ENCODE measurements at places on chromosomes 6 and 20.

- no peak for DNase-seq
These were observed 10.5 kb downstream of the GPLD1 start for GRCh38 chr6:24478903-24479302.

DNA sequence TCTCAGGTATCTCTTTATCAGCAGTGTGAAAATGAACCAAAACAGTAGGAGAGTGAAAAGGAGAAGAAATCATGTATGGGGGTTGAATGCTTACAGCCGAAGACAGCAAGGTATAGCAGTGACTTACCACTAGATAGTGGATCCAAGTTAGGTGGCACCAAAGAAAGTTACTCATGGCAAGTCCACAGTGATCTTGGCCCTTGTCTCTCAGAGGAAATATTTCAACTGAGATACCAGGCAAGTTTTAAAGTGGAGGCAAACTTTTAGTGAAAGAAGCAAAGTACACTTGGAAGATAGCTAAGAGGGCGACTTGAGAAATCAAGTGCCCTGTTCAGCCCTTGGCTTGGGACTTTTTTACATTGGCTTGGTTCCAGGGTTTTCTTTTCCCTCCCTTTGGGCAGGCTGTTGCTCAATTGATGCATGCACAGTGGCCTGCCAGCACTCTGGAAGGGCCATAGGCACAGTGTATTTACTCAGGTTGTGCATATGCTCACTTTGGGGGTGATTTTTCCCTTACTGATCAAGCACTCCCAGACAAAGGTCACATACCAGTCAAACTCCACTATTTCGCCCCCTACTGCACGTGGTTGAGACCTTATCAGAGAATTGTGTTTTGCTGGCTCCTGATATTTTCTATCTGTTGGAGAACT is 329.5 kb upstream of the KHDRBS2 start:
- no peak for DNase-seq

DNA sequence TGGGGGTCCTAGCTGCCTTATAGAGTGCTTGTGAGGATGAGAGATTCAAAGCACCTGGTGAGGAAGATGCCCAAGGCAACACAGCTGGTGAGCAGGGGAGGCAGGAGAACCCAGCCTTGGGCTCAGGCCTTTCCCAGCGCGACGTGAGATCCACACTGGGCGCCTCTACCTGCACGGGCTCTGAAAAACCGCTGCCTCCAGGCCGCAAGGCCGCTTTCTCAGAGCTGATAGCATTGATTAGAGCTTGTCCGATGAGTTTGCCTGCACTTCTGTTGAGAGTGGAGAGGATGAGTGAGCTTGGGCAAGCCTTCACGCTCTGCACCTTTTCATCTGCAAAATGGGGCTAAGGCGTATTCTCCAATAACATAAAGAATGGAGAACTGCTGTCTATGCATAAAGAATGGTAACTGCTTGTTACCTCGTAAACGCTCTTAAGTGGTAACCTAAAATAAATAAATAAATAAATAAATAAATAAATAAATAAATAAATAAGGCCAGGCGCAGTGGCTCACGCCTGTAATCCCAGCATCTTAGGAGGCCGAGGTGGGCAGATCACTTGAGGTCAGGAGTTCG is 916 bp downstream of the PABPC1L start:
- DNase-seq = no peak

GRCh38 chr6:123715006-123715863 is 78.5 kb upstream of the TRDN start:
- no peak for DNase-seq

DNA sequence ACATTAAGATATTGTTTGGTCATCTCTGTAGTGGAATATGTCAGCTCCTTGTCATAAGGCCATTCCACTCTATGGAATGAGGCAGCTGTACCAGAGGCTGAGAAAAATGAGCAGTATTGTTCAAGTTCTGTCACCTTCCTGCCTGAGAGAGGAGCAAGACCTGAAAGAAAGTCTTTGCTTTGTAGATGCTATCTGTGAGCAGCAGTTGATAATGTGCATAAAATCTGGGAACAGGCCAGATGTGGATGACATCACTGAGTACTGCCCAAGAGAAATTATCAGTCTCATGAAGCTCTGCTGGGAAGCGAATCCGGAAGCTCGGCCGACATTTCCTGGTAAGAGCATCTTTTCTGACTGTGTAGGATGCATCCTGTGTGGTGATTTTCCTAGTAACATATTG is 16.8 kb downstream of the RIPK1 start:
- DNase-seq = no peak

DNA sequence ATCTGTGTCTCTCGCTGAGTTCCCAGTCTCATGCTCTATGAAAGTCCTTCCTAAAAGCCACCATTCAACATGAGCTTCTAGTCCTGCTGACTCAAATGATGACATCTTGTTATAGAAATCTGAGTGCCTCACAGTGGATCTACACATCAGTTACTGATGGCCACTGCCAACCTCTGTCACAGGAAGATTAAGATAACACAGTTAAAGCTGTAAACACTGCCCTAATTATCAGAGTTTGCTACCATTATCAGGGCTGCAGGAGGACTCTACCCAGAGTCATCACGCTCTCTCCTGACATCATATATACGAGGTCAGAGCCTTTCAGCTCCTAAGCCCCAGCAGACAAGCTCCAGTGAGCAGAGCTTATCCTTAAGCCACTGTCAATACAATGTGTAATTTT is 63.2 kb downstream of the HIVEP2 start:
- DNase-seq = no peak

GRCh38 chr20:6744180-6744579 is 23.3 kb upstream of the BMP2 start:
- DNase-seq = no peak

DNA sequence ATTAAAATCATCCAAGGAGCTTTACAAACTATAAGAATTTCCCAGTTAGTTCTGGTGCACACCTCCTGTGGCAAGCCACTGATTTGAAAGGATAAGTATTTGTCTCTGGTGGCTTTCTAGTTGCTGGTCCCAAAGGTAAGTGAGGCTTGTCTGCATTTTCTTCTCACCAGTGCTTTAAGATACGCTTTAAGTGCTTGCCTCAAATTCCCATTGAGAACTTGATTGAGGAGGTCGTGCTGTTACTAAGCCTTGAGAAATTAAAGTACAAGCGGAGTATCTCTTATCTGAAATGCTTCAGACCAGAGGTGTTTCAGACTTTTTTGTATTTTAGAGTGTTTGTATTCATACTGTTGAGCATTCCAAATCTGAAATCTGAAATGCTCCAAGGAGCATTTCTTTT is 29.9 kb upstream of the MYO6 start:
- DNase-seq = no peak

DNA sequence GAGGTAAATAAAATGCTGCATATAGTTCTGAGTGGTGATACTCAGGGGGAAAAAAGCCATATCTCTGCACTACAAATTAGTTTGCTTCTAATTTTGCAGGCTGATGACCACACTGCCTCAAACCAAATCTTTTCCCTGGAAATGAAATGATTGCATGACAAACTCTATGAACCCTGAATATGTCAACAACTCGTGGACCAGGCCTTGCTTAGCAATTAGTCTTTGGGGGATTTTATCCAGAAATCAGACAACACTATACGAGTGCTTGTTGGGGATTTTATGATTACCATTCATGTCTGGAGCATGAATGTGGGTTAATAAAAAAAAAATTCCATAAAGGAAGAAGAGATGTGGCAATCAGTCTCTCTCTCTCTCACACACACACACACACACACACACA is 42.0 kb downstream of the SOBP start:
- no peak for DNase-seq

- DNase-seq = no peak
These were observed 1.1 kb upstream of the JPH2 start for GRCh38 chr20:44187772-44188709.

- DNase-seq = no peak
These were observed 549.8 kb downstream of the PRKN start for GRCh38 chr6:162177746-162178145.

- no peak for DNase-seq
These were observed 808 bp downstream of the ULBP1 start for GRCh38 chr6:149964308-149965193.

- no peak for DNase-seq
These were observed 85.6 kb downstream of the AIG1 start for GRCh38 chr6:143146186-143146851.

- DNase-seq = no peak
These were observed 11.2 kb downstream of the TCFL5 start for GRCh38 chr20:62850333-62850974.

DNA sequence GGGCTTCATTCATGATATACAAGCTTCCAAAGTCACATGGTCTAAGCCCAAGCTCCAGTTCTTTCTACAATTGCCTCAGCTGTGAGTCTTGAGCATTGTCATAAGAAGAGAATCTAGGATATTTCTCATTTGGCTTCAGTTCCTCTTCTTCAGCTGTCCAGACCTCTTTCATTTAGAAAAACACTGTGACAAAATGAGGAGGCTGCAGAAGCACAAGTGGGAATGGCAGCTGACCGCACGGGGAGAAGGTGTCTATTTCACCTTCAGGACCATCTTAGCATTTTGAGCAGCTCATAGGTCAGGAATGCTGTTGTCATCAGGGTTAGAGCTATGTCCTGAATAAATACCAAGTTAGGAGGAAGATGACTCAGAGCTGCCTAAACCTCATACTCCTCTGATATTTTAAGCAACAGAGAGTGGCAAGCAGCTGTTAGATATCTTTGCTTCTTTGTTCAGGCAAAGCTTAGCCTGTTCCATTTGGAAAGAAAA is 390.1 kb upstream of the CITED2 start:
- DNase-seq = peak; percentile 46

GRCh38 chr6:154352898-154353585 is 3.6 kb downstream of the IPCEF1 start:
- no peak for DNase-seq

- DNase-seq = no peak
These were observed 64.8 kb upstream of the SLCO4A1 start for GRCh38 chr20:62577490-62577836.

GRCh38 chr6:159646733-159647132 is 46.3 kb downstream of the SOD2 start:
- no peak for DNase-seq

GRCh38 chr6:24950218-24950941 is 14.6 kb upstream of the RIPOR2 start:
- DNase-seq = no peak

- no peak for DNase-seq
These were observed 1.2 kb downstream of the GATA5 start for GRCh38 chr20:62474604-62475026.

DNA sequence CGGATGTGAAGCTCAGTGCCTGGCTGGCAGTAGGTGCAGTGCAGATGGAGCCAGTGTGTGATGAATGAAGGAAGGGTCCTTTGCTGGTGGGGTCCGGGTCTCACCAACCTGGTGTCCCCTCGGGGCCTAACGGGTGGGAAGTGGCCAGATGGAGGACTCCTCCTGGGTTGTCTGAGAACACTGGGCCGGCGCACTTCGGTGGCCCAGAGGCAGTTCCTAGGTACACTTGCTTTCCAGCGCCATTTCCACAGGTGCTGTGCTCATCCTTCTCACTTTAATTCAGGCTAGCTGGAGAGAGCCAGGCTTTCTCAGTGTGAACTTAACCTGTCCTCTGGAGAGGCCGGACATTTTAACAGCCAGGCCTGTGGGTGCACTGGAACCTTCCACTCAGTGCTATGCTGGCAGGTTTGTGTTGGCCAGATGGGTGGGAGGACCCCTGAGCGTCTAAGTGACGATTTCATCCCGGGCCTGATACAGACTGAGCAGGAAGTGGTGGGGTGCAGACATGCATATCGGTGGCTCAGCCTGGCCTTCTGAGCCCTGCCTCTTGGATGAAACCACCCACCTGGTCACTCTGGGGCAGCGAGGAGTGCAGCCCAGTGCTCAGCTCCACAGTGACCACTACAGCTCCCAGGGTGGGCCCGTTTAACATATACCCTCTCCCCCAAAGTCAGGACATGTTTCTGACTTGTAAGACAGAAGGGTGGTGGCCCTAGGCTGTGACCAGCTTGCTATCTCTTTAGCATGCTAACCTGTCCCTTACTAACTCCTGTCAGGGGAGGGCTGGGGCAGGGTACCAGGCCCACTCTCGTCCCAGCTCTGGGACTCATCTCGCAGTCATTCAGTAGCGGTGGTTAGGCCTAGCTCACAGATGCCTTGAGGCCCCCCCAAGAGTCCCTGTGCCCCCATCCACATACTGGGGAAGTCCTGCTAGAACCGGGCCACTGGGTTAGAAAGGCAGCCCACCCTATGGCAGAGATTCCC is 8.2 kb upstream of the PYGB start:
- DNase-seq = no peak

- DNase-seq = peak; percentile 28
These were observed 20.8 kb upstream of the HCK start for GRCh38 chr20:32031007-32031958.

DNA sequence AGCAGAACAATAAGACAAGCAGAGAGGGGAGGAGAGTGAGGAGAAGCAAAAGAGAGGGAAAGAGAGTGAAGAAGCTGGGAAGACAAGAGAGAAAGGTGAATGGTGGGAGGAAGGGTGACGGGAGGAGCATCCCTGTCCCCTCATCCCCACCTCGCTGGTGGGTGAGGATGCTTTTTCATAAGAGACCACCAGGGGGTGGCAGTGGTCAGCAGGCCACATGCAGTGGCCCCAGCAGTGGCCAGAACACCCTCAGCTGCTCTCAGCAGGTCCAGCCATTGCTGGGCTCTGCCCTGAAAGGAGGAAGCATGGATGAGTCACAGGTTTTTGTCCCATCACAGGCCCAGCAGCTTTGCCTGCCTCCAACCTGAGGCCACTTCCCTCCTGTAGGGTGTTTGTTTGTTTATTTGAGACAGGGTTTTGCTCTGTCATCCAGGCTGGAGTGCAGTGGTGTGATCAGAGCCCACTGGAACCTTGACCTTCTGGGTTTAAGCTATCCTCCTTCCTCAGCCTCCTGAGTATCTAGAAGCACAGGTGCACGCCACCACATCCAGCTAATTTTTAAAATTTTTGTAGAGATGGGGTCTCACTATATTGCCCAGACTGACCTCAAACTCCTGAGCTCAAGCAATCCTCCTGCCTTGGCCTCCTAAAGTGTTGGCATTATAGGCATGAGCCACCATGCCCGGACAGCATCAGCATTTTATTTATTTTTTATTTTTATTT is 24.0 kb downstream of the FGD2 start:
- DNase-seq = no peak

DNA sequence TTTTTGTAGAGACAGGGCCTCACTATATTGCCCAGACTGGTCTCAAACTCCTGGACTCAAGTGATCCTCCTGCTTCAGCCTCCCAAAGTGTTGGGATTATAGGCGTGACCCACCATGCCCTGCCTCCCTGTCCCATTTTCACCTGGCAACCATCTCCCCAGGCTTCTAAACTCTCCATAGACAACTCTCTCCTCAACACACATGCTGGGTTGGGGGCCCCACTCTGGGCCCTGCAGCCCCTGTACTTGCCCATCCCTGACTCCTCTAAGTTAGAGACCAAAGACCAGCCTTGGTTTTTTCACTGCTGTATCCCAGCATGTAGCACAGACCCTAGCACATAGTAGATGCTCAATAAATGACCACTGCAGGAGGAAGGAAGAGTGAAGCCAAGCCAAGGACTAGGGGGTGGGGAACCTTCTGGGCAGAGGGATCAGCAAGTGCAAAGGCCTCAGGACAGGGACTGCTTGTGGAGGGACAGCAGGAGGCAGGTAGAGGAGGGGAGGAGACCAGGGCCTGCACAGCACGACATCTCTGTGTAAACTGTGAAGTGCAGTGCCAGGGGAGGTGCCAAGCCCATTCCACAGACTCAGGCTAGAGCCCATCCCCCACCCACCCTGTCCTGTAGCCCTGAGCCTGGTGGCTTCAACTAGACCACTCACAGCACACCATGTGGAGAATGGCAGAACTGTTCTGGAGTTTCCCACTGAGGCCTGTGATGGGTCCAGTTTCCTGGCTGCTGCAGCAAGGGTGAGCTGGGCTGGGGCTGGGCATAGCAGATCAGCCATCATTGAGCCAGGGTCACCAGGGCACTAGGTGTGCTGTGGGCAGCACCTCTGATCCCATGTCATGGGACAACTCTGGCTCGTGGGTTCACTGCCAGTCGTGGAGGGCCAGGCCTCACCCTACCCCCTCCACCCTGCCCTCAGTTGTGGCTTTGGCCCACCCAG is 3.4 kb upstream of the SRC start:
- DNase-seq = no peak
